SK-N-SH treated with all-trans-retinoic acid at 6 μM for 48 hours (cell line): ENCODE measurements at places on chromosomes 6 and 20.

GRCh38 chr6:9131616-9132015 is 696.3 kb upstream of the SLC35B3 start:
- ATAC-seq = peak; percentile 25; the same call in 1 of the 3 replicates

- ATAC-seq = no peak
Observed at GRCh38 chr20:14672066-14672465, 334.7 kb upstream of the FLRT3 start.

DNA sequence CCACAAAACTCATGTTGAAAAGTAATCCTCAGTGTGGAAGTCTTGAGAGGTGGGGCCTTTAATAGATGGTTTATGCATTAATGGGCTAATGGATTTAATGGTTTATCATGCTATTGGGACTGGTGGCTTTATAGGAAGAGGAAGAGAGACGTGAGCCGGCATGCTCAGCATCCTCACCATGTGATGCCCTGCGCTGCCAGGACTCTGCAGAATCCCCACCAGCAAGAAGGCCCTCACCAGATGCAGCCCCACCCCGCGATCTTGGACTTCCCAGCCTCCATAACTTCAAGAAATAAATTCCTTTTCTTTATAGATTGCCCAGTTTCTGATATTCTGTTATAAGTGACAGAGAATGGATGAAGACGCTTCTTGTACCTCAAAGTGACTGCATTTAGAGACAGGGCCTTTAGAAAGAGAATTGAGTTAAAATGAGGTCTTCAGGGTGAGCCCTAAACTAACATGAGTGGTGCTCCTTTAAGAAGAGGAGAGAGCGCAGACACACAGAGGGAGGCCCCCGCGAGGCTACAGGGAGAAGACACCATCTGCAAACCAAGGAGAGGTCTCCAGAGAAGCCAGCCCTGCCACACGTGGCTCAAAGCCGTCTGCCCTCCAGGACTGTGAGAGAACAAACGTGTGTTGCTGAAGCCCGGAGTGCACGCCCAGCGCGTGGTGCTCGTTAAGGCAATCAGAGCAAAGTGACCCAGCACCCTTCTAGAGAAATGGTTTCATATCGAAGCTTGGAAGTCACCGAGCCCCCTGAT is 56.9 kb downstream of the IRF4 start:
- ATAC-seq = no peak

- no peak for ATAC-seq
Observed at GRCh38 chr6:149335924-149336608, 18.6 kb downstream of the TAB2 start.

GRCh38 chr20:51691703-51692102 is 76.5 kb downstream of the ATP9A start:
- ATAC-seq = no peak

- no peak; the same call in 2 of the 3 replicates for ATAC-seq
Observed at GRCh38 chr20:4369119-4369797, 352.5 kb upstream of the PRND start.

DNA sequence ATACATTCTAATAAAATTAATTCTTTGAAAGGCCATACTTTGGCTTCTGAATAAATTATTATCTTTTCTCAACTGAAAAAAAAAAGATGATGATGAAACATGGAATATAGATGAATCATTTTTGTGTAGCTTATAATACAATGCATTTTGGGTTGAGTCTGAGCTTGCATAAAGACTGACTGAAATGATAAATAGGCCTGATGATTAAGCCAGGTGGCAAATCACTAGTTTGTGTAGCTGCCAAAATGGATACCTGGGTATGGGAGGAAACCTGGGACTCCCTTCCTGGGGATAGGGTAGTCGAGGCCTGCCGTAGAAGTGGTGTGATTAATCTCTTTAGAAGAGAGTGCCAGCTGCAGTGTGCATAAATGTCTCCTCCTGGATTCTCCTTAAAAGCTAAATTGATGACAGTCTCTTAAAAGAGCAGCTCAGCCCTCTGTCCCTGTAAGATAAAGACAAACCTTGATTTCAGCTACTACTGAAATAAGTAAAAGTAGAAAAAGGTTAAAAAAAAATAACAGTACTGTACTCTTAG is 275.1 kb downstream of the GRIK2 start:
- ATAC-seq = no peak

GRCh38 chr6:110778333-110778732 is 36.9 kb downstream of the CDK19 start:
- no peak for ATAC-seq

GRCh38 chr6:144234399-144234798 is 50.7 kb upstream of the UTRN start:
- no peak for ATAC-seq

DNA sequence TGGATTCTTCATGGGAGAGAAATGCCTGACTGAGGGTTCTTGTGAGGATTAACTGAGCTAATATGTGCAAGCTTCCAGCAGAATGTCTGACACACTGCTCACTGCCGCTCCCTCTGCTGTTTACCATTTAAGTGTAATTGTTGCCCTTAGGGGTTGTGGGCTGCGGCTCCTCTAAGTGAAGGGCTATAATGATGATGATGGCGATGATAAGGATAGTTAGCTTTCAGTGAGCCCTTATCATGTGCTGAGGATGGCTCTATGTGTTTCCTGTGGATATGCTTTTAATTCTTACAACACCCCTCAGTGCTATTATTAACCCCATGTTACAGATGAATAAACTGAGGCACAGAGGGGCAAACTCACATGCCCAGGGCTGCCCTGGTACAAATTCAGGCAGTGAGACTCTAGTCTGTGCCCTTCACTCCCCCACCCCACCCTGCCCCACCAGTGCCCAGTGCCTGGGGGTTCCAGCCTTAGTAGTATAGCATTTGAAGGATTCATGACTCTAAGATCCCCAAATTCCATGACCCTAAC is 33.4 kb downstream of the TGM2 start:
- ATAC-seq = no peak

DNA sequence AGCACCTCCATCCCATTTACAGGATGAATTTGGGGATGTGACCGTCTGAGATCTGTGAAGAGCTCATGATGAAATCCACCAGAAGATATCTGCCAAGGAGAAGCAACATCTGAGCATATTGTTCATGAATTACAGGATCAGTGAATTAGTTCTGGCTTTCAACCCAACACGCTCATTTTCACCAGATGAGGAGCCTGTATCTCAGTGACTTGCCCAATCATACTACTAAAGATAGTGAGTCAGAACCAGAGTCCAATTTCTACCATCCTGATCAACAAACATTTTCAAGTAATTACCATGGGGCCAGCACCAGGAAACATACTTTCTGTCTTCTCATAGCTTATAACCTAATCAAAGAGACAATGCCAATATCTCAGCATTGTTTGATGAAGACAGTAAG is 116.6 kb downstream of the ZDHHC14 start:
- no peak for ATAC-seq

DNA sequence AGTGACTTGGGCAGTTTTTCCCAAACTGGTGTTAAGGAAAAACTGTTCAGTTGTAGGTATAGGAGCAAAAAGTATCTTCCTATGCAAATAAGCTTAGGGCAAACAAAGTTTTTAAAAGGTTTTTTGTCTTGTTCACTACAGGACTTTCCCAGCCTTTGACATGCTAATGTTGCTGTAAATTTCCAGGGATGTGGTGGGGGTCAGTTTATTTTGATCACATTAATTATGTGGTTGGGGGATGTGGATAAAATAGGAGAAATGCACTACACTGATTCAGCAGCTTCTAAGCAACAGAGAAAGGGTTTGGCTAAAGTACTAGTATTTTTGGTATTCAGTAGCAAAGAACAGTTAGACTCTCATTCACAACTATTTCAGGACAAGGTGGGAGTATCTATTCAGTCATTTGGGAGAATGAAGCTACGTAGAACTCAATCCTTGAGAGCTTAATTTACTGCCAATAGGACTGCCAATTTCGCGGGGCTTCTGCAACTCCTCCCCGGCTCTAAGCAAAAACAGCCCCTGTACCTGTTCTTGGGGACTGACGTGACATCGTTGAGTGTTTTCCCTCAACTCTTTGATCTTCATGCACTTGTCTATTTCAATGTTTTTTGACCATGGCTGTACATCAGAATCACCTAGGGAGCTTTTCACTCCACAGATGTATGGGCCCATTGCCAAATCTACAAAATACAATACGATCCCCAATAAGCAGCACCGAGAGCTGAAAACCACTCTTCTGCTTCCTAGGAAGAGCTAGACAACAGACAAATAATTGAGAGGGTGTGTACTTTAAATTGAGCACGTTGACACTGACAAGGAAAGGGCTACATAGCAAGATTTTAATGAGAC is 94.8 kb upstream of the NHSL1 start:
- no peak for ATAC-seq

DNA sequence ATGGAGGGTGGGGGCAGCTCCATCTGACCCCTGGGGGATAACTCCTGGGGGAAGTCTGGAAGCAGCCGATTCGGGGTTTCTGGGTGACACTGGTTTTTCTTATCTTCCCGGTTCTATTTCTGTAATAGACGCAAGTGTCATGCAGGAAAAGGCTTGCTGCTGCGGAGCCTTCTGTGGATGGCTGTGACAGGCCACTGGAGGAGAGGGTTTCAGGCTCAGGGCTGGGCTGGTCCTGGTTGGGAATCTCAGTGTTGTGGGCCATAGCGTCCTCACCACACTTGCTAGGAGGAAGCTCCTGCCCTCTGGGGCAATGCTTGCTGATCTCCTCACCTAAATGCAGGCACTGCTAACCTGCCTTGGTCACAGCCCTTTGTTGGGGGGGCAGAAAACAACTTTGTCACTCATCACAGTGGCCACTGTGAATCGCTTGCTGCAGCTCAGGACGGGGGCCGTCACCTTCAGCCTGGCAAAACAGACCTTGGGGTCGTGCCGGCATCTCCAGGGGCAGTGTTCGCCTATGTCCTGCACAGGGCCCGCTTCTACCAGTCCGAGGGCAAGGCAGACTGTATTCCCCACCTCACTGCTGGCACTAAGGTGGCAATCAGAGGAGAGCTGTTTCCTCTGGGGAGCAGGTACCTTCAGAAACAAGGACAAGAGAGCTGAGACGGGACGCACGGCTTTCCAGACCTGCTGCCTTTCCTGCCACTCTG is 4.4 kb upstream of the TUBB1 start:
- no peak; the same call in 2 of the 3 replicates for ATAC-seq

GRCh38 chr6:8904754-8905153 is 469.4 kb upstream of the SLC35B3 start:
- no peak for ATAC-seq

GRCh38 chr6:43120101-43120763 is 44.1 kb downstream of the PTK7 start:
- no peak for ATAC-seq

DNA sequence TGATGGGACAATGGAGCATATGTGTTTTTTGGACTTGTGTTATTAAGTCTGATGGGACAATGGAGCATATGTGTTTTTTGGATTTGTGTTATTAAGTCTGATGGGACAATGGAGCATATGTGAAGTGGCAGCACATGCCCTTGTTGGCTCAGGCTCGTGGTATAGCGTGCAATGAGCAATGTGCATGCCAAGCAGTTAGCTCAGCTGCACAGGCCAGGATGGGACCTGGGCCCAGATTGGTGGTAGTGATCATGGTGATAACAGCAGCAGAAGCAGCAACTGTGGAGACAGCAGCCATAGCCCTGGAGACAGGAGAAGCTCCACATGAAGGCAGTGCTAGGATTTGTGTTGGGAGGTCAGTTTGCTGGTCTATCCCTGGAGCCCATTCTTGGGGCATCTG is 61.1 kb downstream of the IL20RA start:
- peak; percentile 49; the same call in 1 of the 3 replicates for ATAC-seq
